Activated CD4-positive, CD25-positive, alpha-beta regulatory T cell treated with anti-CD3 and anti-CD28 coated beads, Interleukin-2, amount 50 U/mL, for 24 hours (primary cell): ENCODE measurements at places on chromosomes 12 and 14.

DNA sequence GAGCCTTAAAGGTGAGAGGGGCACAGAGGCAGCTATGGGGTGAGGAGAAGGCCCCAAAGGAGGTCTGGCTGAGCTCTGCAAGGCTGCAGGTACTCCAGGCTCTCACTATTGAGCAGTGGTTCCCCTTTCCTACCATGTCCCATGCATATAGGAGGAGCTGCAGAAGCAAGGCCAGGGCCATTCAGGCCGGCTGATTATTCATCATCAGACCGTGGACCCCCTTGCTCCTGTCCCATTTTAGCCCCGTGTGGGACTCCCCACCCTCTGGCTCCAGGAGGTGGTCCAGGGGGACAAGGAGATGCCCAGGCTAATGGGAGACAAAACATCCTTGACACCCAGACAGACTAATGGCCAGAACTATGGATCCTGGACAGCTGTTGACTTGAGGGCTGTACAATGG is 3.1 kb downstream of the GPD1 start:
- no peak for ATAC-seq

- ATAC-seq: no peak
These were observed 40.9 kb downstream of the BEST3 start for GRCh38 chr12:69658203-69658602.

DNA sequence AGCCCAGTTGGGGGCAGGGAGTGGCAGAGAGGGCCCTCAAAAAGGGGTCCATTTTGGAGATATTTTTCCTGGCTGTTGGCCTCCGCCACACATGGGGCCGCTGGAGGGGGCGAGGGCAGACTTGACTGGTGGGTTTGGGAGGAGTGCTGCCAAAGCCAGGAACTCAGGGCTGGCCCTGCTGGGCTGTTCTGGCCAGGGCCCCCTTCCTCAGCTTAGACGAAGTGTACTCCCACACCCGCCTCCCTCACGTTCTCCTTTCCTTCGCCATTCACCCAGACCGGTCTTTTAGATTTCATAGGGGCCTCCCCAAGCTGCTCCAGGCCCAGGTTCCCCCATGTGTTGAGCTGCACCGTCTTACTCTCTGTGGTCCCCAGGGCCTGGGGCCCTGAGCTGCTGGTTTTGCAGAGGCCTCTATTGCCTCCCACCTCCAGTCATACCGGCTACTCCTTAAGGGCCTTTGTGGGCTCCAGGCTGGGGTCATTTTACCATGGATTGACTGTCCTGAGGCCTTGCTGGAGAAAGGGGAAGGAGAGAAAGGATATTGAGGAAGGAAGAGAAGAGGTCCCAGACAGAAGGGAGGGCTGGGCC is 1.3 kb downstream of the KRT7 start:
- no peak for ATAC-seq

- ATAC-seq: no peak
These were observed 110.5 kb downstream of the PIWIL1 start for GRCh38 chr12:130448044-130448821.

GRCh38 chr12:40253936-40254335 is 29.1 kb downstream of the LRRK2 start:
- no peak for ATAC-seq

DNA sequence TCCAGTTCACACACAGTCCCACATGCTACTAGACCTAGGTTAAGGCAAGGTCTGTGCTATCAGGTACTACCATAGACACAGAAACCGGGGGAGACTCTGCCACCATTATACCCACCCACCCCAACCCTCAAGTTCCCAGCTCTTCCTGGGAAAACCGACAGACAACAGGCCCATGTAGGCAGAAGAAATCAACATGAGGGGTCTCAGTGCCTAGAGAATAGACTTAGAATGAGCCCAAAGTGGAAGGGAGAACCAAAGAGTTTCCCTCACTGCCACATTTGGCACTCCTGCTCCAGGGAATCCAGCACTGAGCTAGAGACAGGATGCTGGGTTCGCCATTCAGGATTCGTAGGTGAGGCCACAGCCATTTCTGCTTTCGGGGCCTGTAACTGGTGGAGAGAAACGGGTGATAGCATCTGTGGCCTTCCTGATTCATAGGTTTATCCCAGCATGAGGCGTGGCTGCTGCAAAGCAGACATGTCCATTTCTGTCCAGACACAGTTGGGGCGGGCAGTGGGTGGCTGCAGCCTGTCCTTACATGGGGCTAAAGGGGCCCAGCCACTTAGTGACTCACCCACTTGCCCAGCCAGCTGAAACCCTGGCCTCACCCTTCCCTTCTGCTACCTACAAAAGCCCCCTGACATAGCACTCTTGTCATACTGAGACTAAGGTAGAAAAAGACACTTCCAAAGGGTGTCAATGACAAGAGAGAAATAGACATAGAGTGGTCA is 69.4 kb downstream of the IRF2BPL start:
- ATAC-seq: no peak

DNA sequence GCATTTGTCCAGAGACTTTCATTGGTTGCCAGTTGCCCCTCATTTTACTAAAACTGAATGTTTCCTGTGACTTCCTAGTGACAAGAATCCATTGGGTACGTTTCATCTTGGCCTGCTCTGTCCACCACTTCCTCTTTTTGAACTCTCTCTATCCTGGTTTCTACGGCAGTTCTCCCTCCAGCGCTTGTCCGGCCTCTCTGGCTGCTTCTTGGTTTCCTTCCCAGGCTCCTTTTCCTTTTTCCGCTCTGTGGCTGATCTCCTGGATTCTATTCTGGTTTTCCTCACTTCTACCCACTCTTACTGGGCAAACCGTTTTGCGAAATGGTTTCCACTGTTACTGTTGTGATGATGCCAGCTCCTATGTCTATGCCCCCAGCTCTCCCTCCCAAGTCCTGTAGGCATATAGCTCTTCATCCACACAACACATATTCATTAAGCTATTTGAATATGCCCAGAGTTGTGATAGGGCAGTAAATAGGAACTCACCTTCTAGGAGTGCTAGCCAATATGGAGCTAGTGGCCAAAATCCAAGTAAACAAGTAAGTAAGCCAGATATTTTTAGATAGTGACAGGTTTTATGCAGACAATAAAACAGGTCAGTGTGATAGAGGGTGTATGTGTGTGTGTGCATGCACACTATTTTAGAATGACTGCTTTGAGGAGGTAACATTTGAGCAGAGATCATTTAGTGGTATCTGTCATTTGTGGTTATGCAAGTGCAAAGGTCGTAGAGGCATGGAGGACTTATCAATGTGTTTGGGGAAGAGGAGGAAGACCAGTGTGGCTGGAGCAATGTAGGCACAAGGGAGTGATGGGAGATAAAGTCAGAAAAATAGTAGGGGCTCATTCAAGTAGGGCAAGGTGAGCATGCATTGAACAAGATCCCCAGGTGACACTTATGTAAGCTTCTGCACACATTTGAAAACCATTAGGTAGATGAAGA is 27.9 kb upstream of the CTDSP2 start:
- ATAC-seq: no peak
